ENCODE measurements at places on chromosomes 13 and 19.
A peak's percentile ranks its signal among the peaks of the same experiment; 100 is the strongest.

DNA sequence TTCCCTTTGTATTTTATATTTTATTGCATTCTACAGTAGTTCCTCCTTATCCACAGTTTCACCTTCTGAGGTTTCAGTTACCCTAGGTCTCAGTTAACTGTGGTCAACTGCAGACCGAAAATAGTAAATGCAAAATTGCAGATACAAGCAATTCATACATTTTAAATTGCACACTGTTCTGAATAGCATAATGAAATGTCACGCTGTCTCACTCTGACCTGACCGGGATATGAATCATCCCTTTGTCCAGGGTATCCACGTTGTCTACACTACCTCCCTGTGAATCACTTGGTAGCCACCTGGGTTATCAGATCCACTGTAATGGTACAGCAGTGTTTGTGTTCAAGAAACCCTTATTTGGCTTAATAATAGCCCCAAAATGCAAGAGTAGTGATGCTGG is 325.0 kb downstream of the DNAJC15 start:
- no peak for DNase-seq

DNA sequence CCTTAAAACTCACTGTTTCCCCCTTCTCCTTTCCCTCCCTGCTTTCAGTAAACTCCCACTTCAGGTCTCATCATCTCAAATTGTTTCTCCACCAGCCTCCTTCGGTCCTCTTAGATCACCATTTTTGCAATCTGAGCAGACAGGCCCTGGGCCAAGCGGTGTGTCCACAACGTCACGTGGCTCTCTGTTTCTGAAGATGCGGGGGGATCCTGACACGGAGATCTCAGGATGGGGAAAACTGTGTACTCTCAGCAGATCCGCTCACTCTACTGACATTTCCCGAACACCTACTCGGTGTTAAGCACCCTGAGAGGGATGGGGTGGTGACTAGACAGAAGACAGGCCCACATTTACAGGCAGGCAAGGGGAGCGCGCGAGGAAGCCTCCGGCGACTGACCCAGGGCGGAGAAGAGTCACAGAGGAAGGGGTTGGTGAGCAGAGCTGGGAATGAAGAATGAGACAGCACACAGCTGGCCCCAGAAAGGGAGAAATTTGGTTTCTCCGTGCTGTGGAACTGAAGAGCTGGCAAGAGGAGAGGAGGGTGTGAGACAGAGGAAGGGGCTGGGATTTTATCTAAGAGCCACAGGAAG is 38.8 kb downstream of the SERP2 start:
- DNase-seq = no peak

- DNase-seq = no peak
Measured at GRCh38 chr19:2782329-2782935, 641 bp downstream of the SGTA start.

GRCh38 chr19:30226464-30227011 is 145.6 kb upstream of the ZNF536 start:
- peak; percentile 64 for DNase-seq

DNA sequence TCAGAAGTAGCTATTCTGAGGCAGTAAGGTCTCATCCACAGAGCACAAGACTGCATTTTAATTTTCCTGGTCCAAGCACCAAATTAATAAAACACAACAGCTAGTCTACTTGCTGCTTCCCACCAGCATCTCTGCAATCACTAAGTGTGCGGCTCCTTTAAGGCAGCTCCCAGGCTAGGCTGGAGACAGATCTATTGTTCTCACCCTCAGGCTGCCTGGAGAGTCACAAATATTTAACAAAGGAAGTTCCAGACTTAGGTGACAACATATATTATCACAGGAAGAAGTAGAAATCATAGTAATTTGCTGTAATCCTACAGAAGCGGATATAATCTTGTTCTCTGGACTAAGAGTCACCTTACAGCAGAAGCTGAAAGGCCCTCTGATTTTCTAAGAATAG is 2.2 kb upstream of the EID2 start:
- no peak for DNase-seq

- no peak for DNase-seq
Measured at GRCh38 chr13:98483601-98484288, 93.2 kb downstream of the STK24 start.

DNA sequence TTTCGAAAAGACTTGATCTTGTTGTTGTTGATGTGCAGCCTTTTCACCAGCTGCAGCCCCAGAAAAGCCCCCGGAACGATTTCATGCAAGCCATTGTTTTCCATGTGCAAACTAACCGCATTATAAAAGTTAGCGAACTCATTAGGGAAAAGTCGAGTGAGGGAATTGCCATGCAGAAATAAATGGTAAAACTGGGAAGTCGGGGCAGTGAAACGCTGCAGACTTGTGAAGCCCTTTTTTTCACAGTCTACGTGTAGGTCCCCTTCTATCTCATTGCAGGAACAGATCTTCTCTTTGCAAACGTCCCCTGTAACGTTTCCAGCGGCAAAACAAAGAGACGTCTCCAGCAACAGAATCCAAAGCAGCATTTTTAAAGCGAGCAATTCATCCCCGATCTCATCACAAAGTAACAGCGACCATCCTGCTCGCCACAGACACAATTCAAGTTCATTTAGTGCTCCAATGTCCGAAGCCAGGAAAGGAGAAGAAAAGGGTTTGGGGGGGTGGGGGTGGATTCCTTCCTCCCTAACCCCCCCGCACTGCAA is 1.1 kb downstream of the SLITRK1 start:
- peak; percentile 49 for DNase-seq

DNA sequence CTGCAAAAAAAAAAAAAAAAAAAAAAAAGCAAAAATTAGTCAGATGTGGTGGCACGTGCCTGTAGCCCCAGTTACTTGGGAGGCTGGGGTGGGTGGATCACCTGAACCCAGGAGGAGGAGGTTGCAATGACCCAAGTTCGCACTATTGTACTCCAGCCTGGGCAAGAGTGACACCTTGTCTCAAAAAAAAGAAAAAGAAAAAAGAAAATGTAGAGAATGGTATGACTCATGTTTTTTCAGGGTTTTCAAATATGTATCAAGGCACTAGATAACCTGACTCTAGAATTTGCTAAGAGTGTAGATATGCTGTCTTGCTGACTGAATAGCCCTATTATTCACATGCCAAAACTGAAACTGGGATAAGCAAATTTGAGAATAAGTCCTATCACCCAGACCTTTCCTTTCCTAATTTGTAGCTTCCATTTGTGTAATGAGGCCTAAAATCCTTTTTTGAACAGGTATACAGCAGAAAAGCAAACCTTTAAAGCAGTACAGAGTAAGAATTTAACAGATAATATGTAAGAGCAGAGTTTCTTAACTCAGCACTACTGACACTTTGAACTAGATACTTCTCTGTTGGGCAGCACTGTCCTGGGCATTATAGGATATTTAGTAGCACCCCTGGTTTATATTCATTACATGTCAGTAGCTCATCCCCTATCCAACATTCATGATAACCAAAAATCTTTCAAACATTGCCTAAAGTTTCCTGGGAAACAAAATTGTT is 108.6 kb downstream of the ELF1 start:
- DNase-seq = no peak

DNA sequence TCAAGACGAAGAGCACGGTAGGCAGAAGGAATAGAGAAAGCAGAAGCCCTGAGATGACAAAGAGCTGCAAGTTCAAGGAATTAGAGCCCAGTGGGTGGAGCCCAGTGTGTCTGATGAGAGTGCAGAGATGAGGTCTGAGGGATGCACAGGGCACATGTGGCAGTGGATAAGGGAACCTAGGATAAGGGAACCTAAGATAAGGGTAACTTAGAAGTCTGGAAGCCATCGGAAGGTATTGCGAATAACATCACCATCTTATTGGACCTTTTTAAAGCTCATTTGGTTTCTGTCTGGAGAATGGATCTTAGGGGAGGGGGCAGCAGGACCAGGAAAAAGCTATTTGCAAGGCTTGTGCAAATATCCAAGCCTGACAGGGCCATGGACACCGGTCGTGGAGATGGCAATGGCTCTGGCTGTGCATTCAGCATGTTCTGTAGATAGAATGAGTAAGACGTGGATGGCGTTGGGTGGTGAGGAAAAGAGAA is 1.3 kb downstream of the FPR3 start:
- DNase-seq = no peak

DNA sequence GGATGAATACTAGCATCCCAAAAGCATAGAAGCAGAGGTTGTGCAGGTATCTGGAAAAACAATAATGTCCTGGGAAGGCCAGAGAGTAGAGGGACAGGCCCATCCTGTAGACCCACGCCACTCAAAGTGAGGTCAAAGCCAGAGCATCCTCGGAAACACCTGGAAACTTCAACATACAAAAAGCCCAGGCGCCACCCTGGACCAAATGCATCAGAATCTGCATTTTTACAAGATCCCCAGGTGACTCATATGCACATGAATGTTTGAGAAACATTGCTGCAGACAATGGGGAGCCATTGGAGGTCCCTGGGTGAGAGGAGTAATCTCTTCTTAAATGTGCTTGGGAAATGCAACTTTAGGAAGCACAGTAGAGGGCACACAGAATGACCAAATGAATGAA is 684.1 kb downstream of the DIAPH3 start:
- DNase-seq = no peak

DNA sequence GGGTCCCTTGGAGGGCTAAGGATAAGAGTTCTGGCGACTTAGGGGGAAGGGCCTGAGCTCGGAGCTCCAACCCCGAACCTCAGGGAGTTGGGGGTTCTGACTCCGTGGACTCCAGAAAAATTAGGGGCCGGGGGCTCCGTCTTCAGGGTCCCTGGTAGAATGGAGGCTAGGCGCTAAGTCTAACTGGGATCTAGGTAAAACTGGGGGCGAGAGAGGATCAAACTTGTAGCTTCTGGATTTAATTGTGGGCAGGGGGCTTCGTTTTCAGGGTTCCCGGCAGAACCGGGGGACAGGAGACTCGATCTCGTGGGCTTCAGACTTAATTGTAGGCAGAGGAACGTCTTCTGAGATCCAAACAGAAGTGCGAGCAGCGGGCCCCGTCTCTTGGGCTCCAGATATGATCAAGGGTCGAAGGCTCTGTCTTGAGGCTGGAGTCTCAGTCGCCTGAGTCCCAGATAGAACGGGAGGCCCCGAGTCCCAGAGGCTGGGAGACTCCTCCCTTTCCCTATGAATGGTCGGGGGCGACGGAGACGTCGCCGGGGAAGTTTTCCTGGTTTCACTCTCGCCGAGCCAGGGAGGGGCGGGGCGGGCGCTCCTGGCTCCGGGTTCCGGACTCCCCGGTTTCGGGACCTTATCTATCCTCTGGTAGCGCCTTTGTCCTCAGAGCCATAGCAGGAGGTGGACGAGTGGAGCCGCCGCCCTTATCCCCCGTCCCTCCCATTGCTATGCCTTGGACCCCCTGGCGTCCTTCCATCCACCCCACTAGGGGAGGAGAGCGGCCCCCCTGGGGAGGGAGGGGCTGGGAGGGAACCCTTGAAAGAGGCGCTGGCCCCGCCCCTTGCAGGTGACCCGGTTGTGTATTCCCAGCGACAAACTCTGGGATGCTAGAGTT is 1.3 kb downstream of the NECTIN2 start:
- DNase-seq = no peak

DNA sequence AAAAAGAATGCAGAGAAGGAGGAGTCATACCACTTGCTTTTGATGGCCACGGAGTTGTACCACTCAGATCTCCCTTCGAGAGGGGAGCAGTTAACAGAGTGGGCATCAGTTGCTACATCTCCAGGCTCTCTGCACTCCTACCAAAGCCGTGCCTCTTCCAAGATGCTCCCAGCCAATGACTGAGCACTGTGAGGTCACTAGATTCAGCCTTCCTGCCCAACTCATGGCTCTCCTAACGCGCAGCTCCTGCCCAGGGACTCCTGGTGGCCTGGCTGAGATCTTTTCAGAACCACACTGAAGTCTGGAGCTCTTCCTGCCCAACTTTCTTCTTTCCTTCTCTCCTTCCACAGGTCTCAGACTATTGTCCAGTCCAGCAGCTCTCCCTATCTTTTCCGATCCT is 66.7 kb downstream of the LHFPL6 start:
- no peak for DNase-seq

GRCh38 chr13:93388701-93389100 is 162.1 kb downstream of the GPC6 start:
- no peak for DNase-seq

- no peak for DNase-seq
Measured at GRCh38 chr13:112657850-112658445, 31.9 kb upstream of the ATP11A start.

- no peak for DNase-seq
Measured at GRCh38 chr19:38071647-38072046, 152.4 kb downstream of the DPF1 start.

DNA sequence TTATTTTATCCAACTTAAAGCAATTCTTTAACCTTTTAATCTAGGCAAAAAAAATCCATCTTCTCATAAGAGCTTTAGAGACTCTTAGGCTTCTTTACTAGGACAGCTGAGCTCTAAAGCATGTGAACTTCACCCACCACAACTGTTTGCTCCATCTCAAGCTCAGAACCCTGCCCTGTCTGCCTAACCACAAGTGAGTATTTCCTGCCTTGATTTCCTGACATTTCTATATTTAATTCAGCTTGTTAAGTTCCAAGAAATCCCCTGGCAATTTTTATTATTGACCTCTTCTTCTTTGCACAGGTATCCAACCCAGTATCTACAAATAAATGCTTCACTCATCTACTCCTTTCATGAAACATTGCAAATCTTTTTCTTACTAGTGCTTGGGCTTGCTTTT is 21.1 kb upstream of the CEACAM21 start:
- no peak for DNase-seq

- no peak for DNase-seq
Measured at GRCh38 chr19:10404888-10405820, 1.8 kb upstream of the CDC37 start.

- DNase-seq = no peak
Measured at GRCh38 chr13:52793515-52794061, 54.0 kb upstream of the CNMD start.

GRCh38 chr19:41617941-41618730 is 8.7 kb downstream of the CEACAM4 start:
- DNase-seq = no peak

DNA sequence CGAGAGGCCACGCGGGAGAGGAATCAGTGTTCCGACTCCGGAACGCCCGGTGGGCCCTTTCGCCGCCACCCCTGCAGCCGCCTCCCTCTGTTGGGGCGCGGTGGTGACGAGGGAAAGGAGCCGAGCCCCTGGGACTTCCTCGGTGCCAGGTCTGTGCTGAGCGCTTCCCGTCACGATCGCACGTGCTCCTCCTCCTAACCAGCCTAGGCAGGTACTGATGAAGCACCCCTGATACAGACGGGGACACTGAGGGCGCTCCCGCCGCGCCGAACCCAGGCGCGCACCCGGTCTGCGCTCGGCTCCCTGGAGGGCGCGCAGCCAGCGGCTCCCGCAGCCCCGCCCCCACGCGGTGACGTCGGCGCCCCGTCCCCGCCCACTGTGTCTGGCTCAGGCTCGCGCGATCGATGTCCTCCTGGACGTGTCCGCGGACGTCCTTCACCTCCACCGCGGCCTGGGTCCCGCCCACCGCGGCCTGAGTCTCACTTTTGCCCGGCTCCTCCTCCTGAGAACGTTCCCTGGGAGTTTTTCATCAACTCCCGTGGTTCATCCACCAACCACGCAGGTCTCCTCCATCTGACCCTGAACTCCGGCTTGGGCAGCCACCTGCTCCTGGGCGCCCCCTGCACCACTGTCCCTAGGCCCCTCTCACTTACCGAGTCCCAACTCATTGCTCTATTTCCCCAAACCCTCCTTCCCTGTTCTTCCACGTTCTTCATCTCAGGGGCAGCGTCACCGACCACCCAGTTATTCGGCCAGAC is 2.6 kb upstream of the KLK15 start:
- DNase-seq = peak; percentile 21
